Endothelial cell (in vitro differentiated cells): ENCODE measurements at places on chromosomes 6 and 20.

- no peak for DNase-seq
Measured at GRCh38 chr6:167734662-167735083, 92.0 kb upstream of the AFDN start.

DNA sequence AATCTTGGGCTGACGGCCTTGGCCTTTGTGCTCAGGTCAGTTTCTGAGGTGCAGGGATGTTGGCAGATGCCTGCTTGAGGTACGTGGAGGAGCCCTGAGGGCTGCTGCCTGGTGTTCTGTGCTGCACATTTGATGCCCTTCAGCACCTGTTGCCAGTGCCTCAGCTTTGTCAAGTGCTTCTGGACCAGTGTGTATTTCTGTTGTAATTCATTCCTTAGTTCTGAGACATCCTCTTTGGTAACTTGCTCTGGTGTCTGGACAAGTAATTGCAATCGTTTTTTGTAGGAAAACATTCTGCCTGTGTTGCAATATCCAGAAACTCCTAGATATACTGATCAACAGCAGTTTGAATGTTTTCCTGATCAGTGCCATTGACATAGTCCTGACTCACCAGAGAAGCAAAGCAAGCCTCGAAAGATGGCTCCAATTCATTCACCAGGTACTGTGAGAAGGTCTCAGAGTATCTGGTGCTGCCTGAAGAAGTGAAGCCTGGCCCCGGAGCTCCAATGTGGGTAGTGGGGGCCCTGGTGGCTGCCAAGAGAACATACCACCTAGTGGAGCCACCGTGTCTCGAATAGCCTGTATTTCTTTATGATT lies 26.7 kb downstream of the ZNF337 start:
- DNase-seq, result peak; percentile 15

GRCh38 chr6:19181211-19181610 lies 656.0 kb upstream of the ID4 start:
- no peak for DNase-seq

DNA sequence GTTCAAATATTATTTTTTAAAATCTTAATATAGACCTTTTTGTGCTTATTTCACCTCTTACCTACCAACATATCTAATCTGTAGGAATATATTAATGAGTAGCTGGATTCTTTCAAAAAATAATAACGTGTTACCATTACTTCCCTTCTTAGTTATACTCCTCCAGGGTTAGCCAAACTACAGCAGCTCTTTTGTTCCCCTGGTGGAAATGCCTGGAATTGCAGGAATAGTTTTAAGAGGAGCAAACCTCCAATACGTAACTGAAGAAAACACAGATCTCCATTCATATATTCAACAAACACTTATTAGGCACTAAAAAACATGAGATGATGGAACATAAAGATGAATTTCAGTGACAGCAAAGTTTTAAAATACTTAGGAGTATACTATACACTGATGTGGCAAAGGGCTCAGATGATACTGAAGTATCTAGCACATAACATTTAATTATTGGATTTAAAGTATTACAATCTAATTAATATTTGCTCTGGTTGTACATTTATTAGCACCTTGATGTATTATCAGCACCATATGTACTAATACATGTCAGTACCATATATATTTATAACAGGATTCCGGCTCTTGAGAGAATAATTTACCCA lies 78.3 kb downstream of the TBX18 start:
- DNase-seq, result no peak

DNA sequence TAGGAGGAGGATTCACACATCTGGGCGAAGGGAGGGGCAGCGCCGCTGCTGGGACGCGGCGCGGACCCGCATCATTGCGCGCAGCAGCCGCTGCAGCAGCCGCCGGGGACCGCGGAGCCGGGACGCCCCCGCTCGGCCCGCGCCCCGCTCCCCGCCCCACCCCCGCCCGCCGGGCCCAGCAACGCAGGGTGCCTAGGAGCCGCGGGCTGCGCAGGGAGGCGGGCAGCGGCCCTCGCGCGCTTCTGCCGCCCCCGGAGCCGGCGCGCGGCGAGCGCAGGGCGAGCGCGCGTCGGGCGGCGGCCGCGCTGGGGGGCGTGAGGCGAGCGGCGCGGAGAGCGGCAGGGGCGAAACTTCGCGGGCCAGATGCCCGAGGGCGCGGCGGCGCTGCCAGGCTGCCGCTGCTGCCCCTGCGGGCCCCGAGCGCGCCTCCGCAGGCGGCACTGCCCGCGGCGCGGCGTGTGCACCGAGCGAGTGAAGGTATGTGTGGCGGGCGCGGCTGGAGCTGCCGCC lies at the start of gene NKAIN2:
TSS of gene NKAIN2 (plus strand) at position 362 of the 510 bp plus-strand sequence.
- no peak for DNase-seq

GRCh38 chr6:158744986-158745430 lies 74.2 kb downstream of the EZR start:
- DNase-seq, result no peak

GRCh38 chr6:166476634-166477215 lies 94.0 kb upstream of the MPC1 start:
- DNase-seq, result no peak

- DNase-seq, result no peak
Measured at GRCh38 chr6:144320741-144321140, 35.6 kb downstream of the UTRN start.

GRCh38 chr6:1662534-1662933 lies 52.8 kb downstream of the FOXC1 start:
- DNase-seq, result no peak

GRCh38 chr20:21303872-21304586 lies 898 bp downstream of the XRN2 start:
- DNase-seq, result no peak

DNA sequence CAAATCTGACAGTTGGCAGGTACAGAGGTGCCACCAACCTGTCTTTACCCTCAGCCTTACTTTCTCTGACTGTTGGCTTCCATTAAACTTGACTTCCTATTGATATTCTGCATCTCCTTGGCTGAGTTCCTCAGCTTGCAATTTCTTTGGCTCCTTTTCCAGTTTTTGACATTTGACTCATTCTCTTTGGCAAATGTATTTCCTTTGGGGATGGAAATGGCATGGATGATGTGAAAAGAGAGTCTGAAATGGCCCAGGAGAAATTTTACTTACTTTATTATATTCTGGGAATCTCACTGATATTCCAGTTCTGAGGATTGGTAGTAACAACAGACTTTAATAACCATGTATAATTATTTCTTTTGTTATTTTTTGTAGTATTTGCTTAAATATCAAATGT lies 255.2 kb downstream of the CD109 start:
- DNase-seq, result no peak

GRCh38 chr6:142927271-142927580 lies 17.8 kb downstream of the HIVEP2 start:
- DNase-seq, result no peak

GRCh38 chr20:38132910-38133501 lies 32.1 kb downstream of the TGM2 start:
- no peak for DNase-seq

GRCh38 chr6:109373331-109373730 lies 8.9 kb downstream of the CD164 start:
- no peak for DNase-seq

- DNase-seq, result no peak
Measured at GRCh38 chr6:89650579-89650978, 12.0 kb upstream of the LYRM2 start.
